NCI-H524 treated with DMSO at 0.1 percent for 48 hours (cell line): ENCODE measurements at places on chromosomes 5 and 9.

DNA sequence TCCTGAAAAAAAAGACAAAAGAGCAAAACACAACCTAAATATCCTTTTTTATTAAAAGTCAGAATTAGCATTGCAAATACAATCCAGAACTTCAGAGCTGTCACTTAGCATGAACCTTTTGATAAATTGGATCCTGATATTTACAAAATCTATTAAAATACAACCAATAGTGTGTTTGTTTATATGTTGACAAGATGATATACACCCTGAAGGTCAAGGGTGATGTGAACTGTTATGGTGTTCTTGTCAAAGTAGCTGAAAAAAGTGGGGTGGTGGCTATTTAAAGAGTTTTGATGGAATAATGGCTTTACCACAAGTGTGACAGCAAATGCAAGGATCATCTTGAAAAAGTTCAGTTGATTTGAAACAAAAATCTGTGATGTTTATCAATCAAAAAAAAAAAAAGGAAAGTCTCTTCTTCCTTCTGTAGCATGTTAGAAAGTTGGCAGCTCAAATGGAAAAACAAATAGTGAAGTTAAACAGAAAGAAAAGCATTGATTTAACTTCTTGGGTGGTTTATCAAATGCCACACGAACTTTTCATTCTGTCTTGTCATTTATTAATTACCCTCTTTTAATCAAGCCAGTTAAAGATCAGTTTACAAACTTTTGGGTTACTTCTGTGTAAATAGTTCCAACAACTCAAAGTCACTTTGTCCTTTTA, 44.5 kb downstream of the PRDM6 start:
- DNase-seq = no peak

GRCh38 chr9:34119713-34120112, 6.8 kb downstream of the DCAF12 start:
- DNase-seq = no peak

GRCh38 chr9:130699047-130699446, 5.5 kb downstream of the EXOSC2 start:
- no peak for DNase-seq

- no peak for DNase-seq
These were observed 11.3 kb downstream of the TNC start for GRCh38 chr9:115106642-115107041.

DNA sequence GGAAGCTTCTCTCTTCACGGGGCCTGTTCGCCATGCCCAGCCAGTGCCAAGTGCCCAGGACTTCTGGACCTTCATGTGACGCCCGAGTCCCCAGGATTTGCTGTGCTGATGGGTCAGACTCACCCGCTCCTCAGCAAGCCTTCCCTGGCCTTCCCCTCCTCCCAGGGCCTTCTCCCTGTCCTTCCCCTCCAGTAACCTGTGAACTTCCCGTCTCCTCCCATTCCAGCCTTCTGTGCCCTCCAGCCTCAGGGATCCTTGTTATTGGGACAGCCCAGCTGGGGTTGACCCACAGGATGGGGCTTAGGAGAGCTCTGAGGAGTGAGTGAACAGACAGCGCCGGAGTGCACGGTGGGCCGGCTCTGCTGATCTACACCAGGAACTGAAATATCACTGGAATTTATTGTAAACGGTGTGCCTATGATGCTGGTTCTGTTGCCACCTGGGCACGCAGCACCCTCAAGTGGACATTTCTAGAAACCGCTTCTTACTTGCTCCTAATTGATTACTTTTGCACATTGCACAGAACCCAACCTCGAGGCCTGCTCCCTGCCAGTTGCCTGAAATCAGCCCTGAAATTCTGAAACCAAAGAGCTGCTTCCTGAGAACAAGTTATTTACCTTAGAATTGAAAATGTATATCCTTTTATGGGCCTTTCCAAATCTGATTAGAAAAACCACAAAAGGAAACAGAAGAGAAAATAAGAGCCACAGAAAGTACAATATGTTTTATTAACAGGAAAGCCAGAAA, 1.5 kb downstream of the SPAAR start:
- DNase-seq = no peak

GRCh38 chr5:53127107-53127506, 17.6 kb upstream of the MOCS2 start:
- DNase-seq = no peak
